ENCODE measurements at places on chromosomes 1 and 21.
A peak's percentile ranks its signal among the peaks of the same experiment; 100 is the strongest.

GRCh38 chr1:1080122-1080757, 6.1 kb upstream of the RNF223 start:
- DNase-seq = no peak

- no peak for DNase-seq
These were observed 305.9 kb downstream of the ADGRL2 start for GRCh38 chr1:82106672-82107071.

DNA sequence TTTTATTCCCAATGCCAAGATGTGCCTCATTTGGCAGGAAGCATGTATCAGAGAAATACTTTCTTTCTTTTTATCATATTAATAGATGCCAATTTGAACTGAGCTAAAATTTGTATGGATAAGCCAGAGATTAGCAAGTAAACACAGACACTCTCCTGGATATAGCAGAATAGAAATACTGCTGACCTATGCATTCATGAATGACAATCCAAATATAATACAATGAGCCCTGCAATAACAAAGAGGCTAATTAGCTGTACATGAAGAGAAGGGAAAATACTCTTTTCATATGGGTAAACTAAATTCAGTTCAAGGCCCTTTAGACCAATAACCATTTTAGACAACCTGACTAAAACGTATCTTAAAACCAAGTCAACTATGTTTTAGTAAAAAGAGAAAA, 388.1 kb upstream of the NR5A2 start:
- DNase-seq = no peak

- no peak for DNase-seq
These were observed 20.6 kb downstream of the SYNC start for GRCh38 chr1:32681999-32682398.

DNA sequence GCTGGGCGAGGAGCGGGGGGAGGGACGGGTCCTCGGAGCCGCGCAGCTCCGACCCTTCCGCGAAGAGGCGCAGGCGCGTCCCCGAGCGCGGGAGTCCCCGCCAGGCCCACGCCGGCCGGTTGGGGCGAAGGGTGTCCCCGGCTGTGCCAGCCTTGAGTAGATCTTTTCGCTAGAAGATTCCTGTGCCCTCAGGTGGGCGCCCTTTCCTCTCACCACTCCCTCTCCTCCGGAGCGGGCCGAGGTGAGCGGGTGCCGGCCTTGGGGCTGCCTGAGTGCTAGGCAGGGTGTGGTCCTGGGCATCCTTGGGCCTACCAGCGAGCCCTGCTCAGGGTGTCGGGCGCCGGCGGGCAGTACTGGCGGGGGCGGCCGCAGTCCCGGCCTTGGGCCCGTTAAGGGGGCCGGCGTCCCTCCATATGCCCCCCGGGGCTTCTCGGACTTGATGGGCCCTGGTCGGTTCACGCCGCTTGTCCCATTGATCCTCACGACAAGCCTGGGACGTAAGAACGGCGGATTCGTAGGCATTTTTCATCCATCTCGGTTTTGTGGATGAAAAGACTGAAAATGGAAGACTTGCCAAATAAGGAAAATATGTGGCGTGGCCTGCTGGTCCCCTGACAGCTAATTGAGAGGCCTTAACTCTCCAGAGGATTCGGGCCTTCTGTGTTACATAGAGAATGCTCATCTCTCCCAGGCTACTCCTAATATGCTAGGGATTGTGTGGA, 712 bp downstream of the DEGS1 start:
- DNase-seq = peak; percentile 43

DNA sequence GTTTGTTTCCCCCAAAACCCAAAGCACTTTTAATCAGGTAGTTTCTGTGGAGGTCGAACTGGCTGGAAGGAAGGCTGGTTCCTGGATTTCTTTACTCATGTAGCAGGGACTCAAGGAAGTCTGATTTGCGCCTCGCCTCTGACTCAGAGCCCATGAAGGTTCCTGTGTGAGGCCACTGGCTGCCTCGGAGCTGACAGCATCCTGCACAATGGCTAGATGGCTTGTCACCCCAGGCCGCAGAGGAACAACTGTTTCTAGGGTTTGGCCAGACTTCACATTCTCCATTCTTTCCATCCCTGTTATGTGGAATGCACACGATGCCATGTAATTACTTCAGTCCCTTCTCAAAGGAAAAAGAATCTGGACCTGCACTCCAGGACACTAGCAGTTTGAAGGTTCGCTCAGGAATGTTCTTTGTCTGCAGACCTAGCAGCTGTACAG, 39.1 kb upstream of the PRSS38 start:
- no peak for DNase-seq

Measured in NCI-H1436 (cell line).